Vagina (tissue), 2 donors: ENCODE measurements at places on chromosomes 1 and 21. TPM values are rescaled to one million over a fixed set of nuclear protein-coding genes. Genes with fewer than 3 reads are reported as not detected.

DNA sequence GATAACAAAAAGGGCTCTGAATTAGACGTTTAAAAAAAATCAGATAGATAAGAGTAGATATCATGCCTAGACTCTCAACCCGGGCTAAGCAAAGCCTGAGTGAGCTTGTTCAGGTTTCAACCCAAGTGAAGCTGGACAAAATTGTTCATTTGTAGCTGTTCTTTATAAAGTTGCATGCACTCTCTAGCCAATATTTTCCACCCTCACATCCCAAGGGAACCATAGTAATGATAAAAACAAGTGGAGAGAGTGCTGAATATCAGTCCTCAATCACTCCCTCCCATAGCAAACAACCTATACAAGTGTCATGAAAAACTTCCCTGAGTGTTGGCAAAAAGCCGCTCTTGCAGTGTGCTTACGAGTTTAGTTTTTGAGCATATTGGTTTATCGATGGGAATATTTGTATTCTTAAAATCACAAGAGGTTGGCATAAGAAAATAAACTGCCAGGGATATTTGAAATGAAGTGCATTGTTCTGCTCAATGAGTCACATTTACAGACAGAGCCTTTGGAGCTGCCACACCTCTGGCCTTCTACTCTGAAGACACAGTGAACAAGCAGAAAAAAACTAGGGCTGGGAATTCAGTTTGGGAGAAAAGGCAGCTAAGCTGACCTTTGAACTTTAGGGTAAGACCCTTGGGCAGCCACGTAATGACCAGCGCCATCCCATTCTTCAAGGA, 2.2 kb upstream of the CLCA2 start:
- no peak overlapping the region for H3K4me3 ChIP-seq
- H3K4me1 ChIP-seq: peaks cover 7% of the 10 kb centered on the region
- H3K36me3 ChIP-seq: no peaks in the 10 kb centered on the region
- no peak overlapping the region for H3K27ac ChIP-seq
- no peak for DNase-seq

CLIC6 gene
- 8.3 TPM for total RNA-seq

DNA sequence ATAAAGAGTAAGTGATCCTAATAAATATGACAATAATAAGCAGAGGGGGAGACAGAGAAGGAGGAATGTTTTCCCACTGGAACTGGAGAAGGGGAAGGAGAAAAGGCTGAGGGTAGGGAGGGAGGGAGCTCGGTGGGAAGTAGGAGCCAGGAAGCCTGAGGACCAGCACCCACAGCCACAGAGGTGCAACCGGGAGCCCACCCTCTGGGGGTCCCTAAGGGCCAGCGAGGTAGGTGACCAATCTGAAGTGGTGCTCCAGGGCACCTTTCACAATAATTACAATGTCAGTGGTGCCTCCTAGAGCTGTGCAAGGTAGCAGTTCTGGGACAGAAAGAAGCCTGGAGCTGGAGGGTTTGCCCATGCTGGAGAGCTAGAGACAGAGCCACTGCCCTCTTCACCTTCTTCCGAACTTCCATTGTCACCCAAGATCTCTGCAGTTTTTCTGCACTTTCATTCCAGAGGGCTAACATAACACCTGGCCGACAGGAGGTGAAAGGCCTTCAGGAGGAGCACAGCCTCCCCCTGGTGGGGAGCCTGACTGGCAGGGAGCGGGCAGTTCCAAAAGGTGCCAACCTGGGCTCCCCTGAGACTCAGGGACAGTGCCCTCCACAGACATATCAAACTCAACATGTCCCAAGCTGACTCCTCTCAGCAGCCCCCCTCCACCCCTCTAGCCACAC, 4.1 kb upstream of the AHCYL1 start:
- H3K27me3 ChIP-seq: no peaks in the 10 kb centered on the region
- DNase-seq: no peak
- H3K27ac ChIP-seq: peak overlapping the region; percentile 55
- peaks cover 58% of the 10 kb centered on the region for H3K4me1 ChIP-seq

- no peak overlapping the region for H3K27ac ChIP-seq
- no peaks in the 10 kb centered on the region for H3K27me3 ChIP-seq
- no peak overlapping the region for H3K4me3 ChIP-seq
- no peaks in the 10 kb centered on the region for H3K36me3 ChIP-seq
- DNase-seq: no peak
- peaks cover 6% of the 10 kb centered on the region for H3K4me1 ChIP-seq
Measured at GRCh38 chr1:109432336-109432735, 6.1 kb upstream of the PSMA5 start.

CYP4B1 gene
- total RNA-seq: 74.4 TPM

DNA sequence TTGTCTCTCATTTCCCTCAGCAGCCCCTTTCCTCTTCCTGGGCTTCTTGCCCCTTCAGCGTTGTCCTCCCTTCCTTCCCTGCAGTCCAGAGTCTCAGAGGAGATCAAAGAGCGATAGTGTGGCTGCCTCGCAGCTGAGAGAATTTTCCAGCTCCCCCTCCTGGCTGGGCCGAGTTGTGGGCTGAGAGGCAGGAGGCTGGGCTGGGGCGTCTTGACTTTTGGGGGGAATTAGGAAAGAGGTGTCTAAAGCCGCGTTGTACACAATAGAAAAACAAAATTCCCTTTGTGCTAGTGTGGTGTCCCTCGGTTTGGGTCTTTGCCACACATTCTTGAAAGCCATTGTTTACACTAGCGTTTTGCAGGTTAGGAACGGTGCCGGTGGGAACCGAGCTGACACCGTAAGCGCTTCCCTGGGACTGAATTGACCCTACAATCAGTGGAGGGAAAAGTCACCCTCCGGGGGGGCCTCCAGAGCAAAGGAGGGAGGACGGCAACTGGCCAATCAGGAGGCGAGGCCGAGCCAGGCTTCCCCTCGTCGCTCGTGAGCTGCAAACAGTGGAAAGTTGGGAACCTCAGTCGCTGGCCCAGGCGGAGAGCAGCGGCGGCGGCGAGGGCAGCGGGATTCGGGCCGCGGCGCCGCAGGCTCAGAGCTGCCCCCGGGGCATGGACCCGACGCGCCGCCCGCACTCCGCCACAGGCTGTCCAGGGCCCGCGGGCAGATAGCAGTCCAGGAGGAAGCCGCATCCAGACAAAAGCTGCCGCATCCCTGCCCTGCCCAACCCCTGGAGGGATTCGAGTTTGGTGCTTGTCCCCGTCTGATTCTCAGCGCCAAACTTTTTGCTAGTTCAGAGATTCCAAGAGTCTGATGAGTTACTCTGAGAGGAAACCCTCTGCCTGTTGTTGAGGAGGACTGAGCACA, at the start of gene HMCN1:
Gene HMCN1 (plus strand): TSS at position 574 of the 918 bp plus-strand sequence. CDS start 389 bp downstream, outside the sequence.
- peak within 1 kb of the TSS; percentile 76 for H3K27ac ChIP-seq
- H3K4me3 ChIP-seq: peak within 1 kb of the TSS; percentile 44
- H3K36me3 ChIP-seq: no peaks in the 10 kb centered on the region
- no peaks in the 10 kb centered on the region for H3K27me3 ChIP-seq
